Uterus (tissue), 4 donors: ENCODE measurements at places on chromosomes 5 and 9. TPM values are rescaled to one million over a fixed set of nuclear protein-coding genes. Genes with fewer than 3 reads are reported as not detected.

DNA sequence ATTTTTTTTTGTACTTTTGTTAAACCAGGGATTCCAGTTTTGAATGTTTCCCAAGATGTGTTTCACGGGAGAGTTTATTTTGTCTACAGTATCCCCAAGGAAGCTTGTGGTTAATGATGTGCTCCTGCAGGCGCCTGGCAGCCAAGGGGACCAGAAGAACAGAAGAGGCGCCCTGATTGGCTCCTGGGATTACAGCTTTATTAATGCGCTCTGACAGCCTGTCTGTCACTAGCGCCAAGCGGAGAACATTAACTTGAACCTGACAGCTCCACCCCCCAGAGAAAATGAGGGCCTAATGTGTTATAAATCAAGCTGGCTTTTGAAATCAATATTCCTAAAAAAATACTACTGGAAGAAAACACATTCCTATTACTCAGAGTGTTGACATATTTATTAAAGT lies 5.0 kb upstream of the FBXL7 start:
- no peak overlapping the region for H3K4me3 ChIP-seq
- H3K27me3 ChIP-seq, result no peaks in the 10 kb centered on the region
- no peaks in the 10 kb centered on the region for H3K36me3 ChIP-seq
- no peak overlapping the region for H3K27ac ChIP-seq
- H3K4me1 ChIP-seq, result no peaks in the 10 kb centered on the region

PITX1 gene
- 1.2 TPM for total RNA-seq

SOHLH1 gene
- total RNA-seq, result not detected

DNA sequence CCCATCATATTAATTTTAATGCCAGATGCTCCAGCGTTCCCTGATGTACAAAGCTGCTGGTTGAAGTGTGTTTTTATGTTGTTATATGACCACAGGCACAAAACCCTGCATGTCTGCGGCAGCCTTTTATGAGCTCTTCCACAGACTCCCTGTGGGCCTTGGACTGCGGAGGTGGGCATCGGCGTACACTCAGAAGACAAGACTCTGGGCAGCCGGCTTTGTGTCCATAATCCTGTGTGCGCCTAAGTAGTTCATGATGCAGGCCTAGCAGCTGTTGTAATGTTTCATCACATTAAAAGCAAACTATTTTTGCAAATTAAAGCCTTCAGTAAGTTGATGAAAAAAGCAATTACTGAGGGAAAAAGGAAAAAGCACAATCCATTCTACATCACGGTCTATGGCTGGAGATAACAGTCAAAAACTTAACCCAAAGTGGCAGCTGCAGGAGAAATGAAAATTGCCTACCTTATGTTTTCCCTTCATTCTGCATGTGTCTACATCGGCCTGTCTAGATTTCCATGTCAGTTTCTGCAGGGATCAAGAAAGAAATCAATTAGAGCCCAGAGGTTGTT lies 78.8 kb downstream of the SEMA6A start:
- no peak overlapping the region for H3K27ac ChIP-seq
- H3K36me3 ChIP-seq, result no peaks in the 10 kb centered on the region
- no peak for DNase-seq
- H3K27me3 ChIP-seq, result no peaks in the 10 kb centered on the region
- no peak overlapping the region for H3K4me3 ChIP-seq
- H3K4me1 ChIP-seq, result no peaks in the 10 kb centered on the region

DNA sequence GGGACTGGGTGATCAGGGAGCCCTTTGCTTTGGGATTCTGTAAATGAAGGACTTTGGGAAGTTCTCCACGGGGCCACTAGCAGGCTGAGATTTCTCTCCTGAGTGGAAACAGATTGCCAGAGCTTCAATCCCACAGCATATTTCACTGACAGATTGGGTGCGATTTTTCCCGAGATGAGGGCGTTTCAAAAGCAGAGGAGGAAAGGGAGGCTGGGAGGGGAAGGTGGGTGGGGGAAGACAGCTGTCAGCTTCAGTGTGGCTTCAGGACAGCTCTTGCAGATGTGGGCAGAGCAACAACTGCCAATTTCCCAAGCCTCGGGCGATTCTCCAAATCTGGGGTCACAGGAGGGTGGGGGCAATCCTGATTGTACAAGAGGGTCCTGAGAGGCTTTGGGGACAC lies 258.5 kb upstream of the ADRA1B start:
- H3K27me3 ChIP-seq, result no peaks in the 10 kb centered on the region
- no peaks in the 10 kb centered on the region for H3K4me1 ChIP-seq
- no peak overlapping the region for H3K27ac ChIP-seq
- H3K36me3 ChIP-seq, result no peaks in the 10 kb centered on the region
